ENCODE measurements at places on chromosomes 2 and 18.
A peak's percentile ranks its signal among the peaks of the same experiment; 100 is the strongest.

GRCh38 chr2:63755216-63755615 lies 86.5 kb upstream of the UGP2 start:
- no peak for DNase-seq

- DNase-seq = no peak
These were observed at the start of gene PROC for GRCh38 chr2:127418300-127419111. Gene PROC, plus strand, starts transcription at chr2:127418427. Its CDS starts 1,516 bp downstream, at chr2:127419943.

DNA sequence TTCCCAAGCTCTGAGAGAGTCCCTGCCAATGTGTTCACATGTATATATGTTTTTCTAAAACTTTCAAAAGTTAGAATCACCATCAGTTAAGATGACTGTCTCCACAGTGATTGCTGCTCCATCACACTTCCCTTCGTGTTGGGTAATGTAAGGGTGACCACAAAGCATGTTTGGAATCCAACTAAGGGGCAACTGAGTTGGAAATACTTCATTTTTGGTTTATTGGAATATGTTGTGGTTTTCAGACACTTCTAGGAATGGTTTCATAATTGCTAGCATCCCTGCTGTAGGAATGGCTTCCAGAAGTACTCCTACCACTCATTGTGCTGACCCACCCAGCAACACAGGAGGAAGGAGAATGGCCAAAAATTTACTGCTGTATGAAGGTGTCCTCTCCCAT lies 212.5 kb upstream of the GULP1 start:
- DNase-seq = no peak

GRCh38 chr2:141329964-141330363 lies 800.9 kb downstream of the LRP1B start:
- no peak for DNase-seq

GRCh38 chr18:8685141-8685913 lies 20.0 kb upstream of the MTCL1 start:
- no peak for DNase-seq

DNA sequence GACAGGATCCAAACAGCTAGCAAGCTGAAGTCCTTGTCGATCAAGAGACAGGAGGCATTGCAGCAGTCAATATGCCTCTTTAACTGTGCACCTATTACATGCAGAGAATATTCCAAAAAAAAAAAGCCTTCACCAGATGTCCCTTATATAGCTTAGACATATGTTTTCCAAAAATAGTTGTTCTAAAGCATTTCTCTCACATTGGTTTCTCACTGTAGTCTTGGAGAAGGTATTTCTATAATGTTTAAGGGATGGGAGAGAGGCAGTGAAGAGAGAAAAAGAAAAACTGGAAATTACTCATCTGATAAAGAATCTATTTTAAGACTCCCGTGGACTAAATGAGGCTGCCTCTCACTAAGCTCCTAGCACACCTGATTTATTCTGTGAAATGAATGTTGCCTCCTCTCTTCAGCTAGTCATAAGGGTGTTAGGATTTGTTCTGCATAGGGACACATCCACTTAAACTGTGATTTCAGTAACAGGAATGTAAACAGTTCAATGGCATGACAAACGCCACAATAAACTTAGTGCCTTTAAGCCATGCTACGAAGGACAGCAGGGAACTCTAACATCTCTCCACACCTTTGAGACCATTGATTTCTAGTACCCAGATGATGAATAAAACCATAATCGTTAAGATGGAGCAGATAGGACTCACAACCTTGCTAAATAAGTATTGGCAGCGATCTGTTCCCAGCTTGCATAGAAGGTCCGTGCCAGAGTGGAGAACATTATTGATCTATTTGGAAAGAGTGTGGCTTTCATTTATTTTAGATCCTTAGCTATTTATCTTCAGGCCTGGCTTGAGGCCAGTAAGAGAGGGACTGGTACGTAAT lies 98.6 kb upstream of the NCK2 start:
- DNase-seq = no peak

DNA sequence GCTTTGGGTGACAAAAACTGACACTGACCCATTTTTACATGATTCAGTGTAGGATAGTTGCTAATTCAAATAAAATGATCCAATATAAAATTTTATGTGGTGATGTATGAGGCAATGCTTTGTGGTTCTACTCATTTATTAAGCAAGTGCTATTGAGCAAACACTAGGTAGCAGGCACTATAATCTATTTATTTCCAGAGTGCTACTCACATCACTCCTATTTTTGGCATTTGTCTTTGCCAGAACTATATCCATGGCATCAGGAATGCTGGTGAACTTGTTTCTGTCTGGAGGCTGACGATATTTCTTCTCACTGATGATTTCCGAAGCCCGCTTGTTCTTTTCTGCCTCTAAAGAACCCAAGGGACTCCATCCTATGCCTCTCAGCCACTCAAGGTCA lies 84.3 kb downstream of the NEB start:
- DNase-seq = no peak

- peak; percentile 88 for DNase-seq
These were observed 54.4 kb downstream of the EPHA4 start for GRCh38 chr2:221517696-221518151.

DNA sequence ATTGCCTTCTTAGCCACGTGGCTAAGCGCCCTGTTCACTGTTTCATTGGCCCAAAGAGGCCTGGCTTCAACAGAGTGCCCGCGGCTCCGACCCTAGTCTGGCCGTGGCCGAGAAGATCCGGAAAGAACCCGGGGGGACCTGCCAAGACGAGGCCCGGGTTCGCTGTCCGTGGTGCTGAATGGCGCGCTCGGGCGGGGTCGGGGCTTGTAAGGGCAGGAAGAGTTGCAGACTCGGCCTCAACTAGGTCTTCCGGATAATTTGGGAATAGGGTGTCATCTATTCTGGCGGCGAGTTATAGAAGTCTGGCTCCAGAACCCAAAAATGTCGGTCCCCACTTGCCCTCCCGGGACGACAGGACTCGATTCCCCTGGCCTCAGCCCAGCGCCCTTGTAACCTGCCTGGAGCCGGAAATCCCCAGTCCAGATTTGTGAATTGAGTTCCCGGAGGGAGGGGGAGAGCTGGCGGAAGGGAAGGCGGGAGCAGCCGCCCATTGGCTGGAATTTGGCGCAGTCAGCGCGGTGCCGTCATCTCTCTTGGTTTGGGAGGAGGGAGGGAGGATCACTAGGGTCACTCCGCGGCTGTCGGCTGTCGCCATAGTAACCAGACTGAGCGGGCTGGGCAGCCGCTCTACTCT lies 3.5 kb downstream of the CDK5R2 start:
- peak; percentile 39 for DNase-seq

DNA sequence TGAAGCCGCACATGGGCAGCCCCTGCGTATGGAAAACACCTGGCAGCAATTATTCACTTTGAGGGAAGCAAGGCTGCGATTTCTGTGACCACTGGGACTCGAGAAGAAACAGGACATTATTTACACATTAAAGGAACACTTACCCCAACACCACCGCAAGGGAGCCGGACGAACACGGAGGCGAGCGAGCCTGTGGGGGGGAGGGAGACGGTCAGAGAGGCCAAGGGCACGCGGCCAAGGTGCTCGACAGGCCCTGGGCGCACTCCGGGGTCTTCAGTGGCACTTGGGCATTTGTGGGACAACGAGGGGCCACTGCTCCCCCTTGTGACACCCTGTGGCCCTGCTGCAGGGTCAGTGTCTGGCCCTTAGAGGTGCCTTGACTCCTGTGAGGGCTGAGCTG lies 247.0 kb downstream of the TWIST2 start:
- DNase-seq = no peak

GRCh38 chr2:20561637-20562454 lies 89.1 kb downstream of the HS1BP3 start:
- DNase-seq = no peak

- DNase-seq = no peak
These were observed 45.2 kb downstream of the KIF1A start for GRCh38 chr2:240774856-240775255.

DNA sequence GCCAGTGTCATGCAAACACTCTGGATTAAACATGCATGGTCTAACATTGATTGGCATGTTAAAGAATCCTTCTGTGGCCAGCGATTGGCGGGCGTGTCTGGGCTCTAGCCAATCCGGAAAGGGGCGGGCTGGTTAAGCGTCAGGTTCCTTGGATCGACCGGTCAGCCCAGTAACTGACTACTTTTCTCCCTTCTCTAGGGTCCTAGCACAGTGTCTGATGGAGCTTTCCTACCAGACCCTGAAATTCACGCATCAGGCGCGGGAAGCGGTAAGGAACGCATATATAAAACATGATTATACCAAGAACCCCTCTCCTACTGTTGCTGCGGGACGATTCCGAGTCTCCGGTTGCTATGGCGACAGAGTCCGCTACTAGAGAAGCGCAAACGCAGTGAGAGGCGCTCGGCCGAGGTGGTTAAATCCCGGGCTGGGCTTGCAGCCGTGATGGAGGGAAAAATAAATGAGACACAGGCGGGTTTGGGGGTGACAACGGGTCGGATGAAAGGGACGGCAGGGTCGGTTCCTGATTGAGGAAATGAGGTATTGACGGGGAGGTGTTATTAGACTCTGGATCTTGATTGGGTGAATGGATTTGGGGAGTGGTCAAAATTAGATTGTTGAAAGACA lies 29.4 kb downstream of the KATNAL2 start:
- DNase-seq = peak; percentile 43

DNA sequence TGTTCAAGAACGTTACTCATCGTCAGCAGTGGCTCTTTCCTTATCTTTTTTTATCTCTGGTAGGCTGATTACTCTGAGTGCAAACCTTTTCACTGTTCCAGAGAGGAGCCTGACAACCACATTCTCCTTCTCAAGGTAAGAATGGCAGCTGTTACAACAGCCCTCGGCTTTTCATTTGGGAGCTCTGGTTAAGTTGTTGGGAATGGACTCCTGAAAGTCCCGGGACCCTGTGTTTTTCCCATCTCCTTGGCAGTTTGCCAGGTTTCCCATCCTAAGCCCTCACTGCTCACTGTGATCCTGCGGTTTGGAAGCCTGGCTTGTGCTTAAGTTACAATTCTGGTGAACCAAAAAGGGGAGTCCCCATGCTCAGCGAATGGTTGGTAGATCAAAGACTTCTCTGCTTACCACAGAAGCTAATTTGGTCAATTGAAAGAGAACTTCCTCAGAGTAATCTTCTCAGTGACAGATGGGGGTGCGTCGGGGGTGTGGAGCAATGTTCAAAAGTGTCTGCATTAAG lies 122.3 kb downstream of the LYPD6B start:
- DNase-seq = peak; percentile 54

DNA sequence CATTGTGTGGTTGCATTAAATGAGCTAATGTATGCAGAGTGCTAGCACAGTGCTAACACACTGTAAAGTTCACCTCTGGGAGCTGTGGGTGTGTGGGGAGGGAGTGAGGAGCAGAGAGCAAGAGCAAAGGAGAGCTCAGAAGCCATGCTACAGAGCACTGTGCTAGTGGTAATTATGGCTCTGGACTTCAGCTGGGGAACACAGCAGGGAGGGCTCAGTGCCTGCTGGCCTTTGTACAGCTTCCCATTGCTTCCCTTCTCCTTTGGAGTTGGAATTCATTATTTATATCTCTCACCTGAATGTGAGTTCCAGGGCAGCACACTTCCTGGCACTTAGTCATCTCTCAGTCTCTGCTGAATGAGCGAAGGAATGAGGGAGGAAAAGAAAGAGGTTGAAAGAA lies 2.5 kb upstream of the PLA2R1 start:
- no peak for DNase-seq

- no peak for DNase-seq
These were observed 145.5 kb upstream of the CTAGE1 start for GRCh38 chr18:22563164-22563583.

DNA sequence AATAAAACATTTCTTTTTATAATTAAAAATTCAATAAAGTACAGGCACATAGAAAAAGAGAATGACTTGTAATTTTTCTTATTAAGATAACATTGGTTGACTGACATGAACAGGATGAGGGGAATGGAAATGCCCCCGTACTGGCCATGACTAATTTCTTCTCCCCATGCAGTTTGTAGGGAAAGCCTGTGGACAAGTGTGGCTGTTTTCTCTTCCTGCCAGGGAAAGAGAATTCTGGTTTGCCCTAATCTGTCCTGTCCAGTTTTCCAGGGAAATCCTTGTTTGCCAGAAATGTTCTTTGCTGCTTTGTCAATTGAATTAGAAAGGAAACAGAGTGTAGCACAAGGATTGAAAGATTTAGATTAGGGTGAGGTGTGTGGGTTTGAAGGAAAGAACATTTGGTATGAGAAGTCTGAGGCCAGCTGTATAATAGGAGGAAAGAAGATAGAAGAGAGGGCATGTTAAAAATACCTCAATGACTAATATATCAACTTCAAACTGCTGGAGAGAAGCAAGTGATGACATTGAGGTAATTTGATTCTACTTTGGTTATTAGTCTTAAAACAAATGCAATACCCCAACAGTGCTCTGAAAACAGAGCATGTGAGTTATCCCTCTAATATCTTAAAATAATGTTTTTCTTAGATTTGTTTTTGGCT lies 593.9 kb upstream of the ZNF804A start:
- DNase-seq = no peak

DNA sequence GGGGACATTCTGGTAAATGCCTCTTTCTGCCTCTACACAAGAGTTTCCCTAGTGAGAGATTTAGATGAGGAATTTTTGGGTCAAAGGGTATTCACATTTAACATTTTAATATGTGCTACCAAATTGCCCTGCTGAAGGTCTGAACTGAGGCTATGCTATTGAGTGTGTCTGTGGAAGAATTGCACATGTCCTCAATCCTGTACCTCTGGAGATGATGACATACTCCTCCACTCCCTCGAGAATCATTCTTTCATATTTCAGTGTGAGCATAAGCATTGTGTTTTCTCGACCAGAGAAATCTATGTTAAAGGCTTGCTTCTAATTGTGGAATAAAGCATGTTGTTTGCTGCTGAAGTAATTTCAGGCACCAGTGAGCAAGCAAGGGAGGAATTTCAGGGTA lies 110.5 kb downstream of the TSN start:
- DNase-seq = no peak

DNA sequence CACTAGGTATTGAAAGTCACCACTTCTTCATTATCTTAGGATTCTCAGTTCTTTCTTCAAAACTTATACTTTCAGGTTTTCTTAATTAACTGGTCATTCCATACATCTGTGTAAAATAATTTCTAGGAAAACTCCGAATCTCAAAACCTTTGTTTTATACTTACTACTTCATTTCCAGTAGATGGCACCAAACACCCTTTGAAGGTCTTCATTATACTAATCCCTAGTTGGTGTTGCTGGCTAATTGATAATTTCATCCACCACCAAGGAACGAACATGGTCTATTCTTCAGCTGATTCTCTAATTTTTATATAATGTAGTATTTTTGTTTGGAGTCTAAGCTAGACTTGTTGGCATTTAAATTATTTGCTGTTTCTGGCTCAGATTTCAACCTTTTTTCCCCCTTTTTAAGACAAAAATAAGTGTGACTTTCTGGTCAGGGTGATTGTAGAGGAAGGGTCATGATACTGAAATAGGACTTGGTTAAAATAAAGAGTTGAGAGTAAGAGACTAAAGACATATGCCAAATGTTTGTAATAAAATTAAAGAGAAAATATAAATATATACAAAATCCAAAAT lies 2.8 kb upstream of the MXD1 start:
- peak; percentile 66 for DNase-seq
